SHP77 treated with DMSO at 0.1 percent for 48 hours (cell line): ENCODE measurements at places on chromosomes 4 and X.

- no peak for DNase-seq
Measured at GRCh38 chrX:103423955-103424638, 47.8 kb downstream of the BEX3 start.

- no peak for DNase-seq
Measured at GRCh38 chrX:95612350-95612749, 1072.3 kb upstream of the DIAPH2 start.

DNA sequence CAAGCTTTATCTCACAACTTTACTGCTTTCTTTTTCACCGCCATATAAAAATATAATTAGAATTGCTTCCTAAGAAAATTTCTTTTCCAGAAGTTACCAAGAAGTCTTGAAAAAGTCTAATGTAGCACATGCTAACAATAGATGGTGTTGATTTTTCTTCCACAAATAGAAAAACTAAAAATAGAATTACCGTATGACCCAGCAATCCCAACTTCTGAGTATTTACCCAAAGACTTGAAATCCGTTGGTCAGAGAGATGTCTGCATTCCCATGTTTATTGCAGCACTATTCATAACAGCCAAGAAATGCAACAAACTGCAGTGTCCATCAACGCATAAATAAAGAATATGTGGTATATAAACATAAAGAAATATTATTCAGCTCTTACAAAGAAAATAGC lies 17.8 kb upstream of the EDNRA start:
- DNase-seq: no peak

DNA sequence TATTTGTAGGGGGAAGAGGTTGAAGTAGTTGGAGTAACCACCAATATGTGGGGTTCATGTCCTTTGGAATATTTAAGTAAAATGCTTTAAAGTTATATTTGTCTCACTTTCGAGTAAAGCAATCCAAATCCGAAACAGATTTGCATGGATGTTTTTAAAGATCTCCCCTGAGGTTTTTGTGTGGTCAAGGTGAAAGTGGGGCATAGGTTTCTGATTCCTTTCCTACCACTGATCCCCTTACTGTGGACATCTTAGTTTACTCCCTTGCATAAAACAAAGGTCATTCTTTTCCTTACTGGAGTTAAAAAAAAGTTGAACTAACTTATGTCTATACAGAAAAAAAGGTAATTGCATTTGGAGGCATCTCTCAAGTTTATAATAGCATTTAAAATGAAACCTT lies 71.9 kb upstream of the PHOX2B start:
- DNase-seq: no peak

GRCh38 chr4:98566361-98567008 lies 91.9 kb downstream of the TSPAN5 start:
- peak; percentile 65 for DNase-seq

- DNase-seq: no peak
Measured at GRCh38 chrX:136146614-136147314, 569 bp upstream of the FHL1 start.

- DNase-seq: no peak
Measured at GRCh38 chrX:69291116-69291515, 125.9 kb upstream of the PJA1 start.

DNA sequence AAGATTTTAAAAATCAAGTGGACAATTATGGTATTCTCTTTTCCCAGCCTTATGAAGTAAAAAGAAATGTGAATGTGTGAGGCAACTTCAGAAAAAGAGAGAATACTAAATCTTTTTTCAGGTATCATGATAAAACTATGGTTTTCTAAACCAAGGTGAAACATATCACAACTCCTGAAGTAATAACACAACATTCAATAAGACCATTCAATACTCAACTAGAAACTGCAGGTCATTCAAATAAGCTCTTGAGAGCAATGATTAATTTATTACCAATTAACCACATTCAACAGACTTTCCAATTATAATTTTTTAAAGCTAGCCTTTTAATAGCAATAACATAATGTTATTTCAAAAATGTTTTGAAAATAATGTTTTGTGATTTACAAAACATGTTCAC lies 35.8 kb downstream of the SLC10A7 start:
- DNase-seq: no peak

GRCh38 chrX:28552322-28552721 lies 34.9 kb upstream of the IL1RAPL1 start:
- no peak for DNase-seq

GRCh38 chr4:23171976-23172375 lies 479.2 kb downstream of the GBA3 start:
- no peak for DNase-seq
